ENCODE measurements at places on chromosomes 3 and 15. TPM values are rescaled to one million over a fixed set of nuclear protein-coding genes. Genes with fewer than 3 reads are reported as not detected.

DNA sequence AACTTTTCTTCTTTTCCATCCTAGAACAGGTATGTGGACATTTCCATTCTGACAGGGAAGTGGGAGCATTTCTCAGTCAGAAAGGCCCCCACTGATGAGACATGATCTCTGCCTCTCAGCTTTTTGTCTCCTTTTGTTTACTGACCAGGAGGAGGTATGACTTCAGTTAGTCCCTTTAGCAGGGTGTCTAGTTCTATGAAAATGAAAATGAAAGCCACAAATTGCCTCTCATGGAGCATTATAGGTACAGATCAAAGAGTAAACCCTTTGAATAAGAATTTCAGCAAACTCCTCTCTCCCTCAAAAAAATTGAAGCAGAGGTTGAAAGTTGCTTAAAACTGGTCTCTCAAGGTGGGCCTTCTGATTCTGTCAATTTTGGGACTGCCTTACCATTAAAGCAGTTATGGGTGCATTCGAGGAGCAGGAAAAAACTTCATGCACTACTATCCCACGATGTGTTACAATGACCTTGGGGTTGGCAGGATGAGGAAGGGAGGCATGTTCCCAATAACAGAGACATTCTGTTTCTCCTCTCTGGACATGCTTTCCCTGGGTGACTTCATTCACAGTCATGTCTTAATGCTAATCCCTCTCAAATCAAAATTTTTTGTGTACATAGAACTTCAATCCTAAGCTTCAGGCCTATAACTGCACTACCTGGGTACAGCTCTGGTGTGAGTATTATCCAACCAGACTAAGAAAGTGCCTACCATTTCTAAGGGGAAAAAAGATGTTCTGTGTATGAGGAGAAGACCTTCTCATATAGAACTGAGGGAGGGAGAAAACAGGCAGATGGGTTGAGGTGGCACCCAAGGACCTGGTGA is 50.6 kb upstream of the TBC1D23 start:
- DNase-seq = no peak

The RTP3 gene
- total RNA-seq = not detected

DNA sequence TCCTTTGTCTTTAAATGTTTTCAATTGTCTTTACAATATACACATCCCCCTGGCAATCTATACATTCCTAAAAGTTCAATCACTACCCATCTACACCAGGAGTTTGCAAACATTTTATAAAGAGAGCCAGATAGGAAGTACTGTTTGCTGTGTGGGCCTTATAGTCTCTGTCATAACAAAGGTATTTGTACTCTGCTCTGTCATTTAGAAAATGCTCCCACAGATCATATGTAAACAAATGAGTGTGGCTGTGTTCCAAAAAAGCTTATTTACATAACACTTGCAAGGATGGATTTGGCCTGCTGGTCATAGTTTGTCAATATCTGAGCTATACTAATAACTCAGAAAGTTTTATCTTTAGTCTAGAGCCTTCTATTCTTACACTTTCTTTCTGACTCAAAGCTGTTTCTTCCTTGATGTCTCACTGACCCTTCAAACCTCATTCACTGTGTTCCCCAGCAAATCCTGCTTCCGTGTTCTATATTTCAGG is 511.9 kb downstream of the GBE1 start:
- no peak for DNase-seq

DNA sequence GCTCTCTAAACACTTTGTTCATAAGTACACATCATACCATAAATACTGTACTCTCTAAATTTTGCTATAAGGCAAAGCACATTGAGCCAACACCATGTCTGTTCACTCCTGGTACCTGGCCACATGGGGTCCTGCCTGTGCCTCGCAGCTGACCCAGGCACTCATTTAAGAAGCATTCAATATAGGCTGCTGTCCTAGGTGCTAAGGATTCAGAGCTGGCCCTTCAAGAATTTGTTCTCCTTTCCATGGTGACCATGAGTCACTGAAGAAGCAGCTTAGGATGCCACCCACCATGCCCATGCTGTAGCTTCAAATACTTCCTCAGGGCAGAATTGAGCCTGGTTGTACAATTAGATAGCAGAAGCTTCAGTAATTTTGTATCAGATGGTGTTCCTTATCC is 119.2 kb upstream of the ZBED2 start:
- no peak for DNase-seq

- no peak for DNase-seq
Measured at GRCh38 chr15:38894243-38894948, 329.8 kb upstream of the RASGRP1 start.

GRCh38 chr3:182936918-182937285 is 43.4 kb downstream of the DCUN1D1 start:
- no peak for DNase-seq

GRCh38 chr3:192494174-192494573 is 233.2 kb downstream of the FGF12 start:
- no peak for DNase-seq

DNA sequence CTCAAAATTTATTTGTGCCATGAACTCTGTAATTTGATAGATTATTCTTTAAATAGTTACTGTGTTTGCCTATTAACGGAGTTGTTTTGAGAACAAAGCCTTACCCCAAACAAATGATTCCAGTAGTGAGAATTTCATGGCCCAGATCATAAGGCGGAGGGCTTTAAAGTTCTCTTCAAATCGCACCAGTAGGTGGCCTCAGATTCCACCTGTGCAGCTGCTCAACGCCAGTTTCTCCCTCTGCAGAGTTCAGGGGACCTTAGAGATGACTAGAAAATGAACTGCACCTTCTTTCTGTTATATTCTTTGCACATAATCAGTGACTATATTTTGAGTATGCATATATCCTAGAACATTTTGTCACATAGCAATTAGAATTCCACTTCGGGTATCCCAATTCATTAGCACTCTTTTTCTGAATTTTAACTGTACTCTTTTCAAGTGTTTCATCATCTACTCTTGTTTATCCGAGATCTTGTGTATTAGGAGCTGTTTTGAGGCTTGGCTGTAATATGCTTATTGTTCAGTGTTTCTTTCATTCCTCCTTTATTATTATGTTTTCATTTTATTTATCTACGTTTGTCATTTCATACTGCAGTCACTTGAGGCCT is 232.6 kb upstream of the CHRM5 start:
- no peak for DNase-seq

- no peak for DNase-seq
Measured at GRCh38 chr3:171646357-171647133, 163.7 kb downstream of the PLD1 start.

GRCh38 chr3:123778525-123778924 is 105.6 kb downstream of the MYLK start:
- DNase-seq = no peak

GRCh38 chr3:56398659-56399058 is 69.6 kb downstream of the ERC2 start:
- no peak for DNase-seq

The CACNA1D gene
- 2.4 TPM for total RNA-seq

The EIF1B gene
- 194 TPM for total RNA-seq

DNA sequence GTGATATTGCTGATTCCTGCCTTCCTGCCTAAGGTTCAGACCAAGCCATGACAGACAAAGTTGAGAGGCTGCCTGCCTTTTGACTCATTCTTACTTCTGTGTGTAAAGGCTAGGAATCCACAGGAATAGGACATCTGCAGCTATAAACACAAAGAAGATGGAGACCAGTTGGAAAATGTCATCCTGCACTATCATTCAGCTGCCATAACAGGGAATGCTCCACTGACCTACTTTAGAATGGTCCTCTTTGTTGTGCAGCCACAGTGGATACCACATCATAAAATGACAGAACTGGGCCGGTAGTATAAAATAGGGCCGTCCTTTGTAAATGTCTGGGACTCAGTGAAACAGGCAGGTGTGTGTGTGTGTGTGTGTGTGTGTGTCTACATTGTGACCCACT is 75.1 kb downstream of the STAC start:
- DNase-seq = no peak

The PLS1 gene
- 1.5 TPM for total RNA-seq

GRCh38 chr3:9500108-9501050 is 53.2 kb downstream of the LHFPL4 start:
- peak; percentile 65 for DNase-seq

The ROBO1 gene
- 13.6 TPM for total RNA-seq

The UBA3 gene
- 56.8 TPM for total RNA-seq

GRCh38 chr3:164407111-164407510 is 671.2 kb downstream of the SI start:
- DNase-seq = no peak

The ZNF502 gene
- total RNA-seq = 4.4 TPM

- no peak for DNase-seq
Measured at GRCh38 chr3:43294975-43295374, 8.6 kb downstream of the SNRK start.

DNA sequence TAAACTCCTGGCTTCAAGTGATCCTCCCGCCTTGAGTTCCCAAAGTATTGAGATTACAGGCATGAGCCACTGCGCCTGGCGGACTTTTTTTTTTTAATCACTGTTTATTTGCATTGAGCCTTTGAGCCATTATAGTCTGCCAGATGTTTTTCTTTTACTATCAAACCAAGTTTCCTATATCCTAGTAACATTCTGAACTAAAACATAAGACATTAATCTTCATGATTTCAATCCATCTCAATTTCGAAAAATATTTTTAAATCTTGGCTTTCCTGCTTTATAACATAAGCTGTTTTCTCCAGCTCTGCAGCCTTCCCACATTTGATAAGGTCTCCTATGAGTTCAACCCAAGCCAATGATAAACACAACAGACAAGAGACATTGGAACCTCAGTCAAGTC is 75.4 kb downstream of the UMPS start:
- DNase-seq = no peak

GRCh38 chr3:184543256-184543655 is 18.3 kb upstream of the EPHB3 start:
- DNase-seq = no peak

GRCh38 chr15:79964232-79964805 is 6.7 kb downstream of the BCL2A1 start:
- DNase-seq = no peak

DNA sequence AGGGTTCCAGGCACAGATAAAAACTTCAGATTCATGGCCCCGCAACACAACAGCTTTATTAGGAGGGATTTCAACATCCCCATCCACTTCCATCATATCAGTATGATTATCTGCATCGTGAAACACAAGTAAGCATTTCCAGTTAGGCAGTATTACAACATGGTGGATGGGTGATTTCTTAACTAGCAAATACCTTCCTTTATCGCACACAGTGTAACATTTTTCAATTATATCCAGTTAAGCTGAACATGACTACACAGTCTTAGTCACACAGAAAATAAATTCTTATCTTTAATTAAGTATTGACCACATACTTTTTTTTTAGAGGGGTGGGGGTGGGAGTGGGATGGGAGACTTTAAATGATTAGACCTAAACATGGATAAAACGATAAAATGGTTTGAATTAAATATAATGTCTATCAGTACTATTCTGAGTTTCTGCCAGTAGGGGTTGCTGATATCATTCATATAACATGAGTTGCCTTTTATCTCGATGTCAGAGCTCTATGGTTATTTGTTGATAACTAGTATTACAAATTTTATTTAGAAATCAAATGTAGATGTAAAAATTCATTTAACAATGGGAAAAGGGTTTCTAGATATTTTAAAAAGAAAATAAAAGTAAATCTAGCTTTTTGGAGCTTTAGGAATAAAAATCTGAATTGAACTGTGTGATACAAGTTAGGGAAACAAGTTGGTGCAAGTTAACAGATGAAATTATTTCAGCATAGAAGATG is 146.6 kb downstream of the TBL1XR1 start:
- no peak for DNase-seq

The ASTE1 gene
- total RNA-seq = 3.6 TPM

DNA sequence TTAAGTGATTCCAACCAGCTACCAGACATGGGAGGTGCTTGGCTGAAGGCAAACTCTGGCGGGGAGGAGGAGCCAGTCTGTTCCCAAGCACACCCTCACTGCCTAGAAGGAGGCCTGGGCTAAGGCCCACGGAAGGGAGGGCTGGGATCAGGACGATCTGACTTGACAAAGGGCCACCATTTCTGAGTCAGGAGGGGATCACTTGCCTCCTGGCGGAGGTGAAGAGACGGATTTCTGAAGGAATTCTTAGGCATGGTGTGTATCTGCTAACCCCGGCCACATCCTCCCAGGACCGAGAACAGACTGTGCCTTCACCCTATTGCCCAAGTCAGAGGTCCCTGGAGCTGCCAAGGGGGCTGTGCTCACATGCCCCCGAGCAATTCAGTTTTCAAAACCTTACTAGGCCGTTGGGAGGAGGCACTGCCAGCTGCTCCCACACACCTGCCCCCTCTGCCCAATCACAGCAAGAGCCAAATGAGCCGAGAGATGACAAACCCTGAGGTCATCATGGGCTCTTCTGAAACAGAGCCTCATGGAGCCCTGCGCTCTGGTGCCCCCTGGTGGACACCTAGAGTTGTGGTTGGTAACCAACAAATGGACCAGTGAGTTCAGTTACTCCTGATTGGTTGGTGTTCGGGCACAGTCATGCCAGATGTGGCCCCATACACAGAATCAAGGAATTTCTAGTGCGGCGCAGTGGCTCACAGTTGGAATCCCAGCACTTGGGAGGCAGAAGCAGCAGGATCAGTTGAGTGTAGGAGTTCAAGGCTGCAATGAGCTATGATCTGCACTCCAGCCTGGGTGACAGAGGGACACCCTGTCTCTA is 6.5 kb upstream of the TNK2 start:
- peak; percentile 95 for DNase-seq

The GABRR3 gene
- total RNA-seq = not detected

The SEMA6D gene
- total RNA-seq = 12.5 TPM

GRCh38 chr15:88899251-88899650 is 3.9 kb upstream of the HAPLN3 start:
- no peak for DNase-seq

The MCF2L2 gene
- total RNA-seq = 0.34 TPM

DNA sequence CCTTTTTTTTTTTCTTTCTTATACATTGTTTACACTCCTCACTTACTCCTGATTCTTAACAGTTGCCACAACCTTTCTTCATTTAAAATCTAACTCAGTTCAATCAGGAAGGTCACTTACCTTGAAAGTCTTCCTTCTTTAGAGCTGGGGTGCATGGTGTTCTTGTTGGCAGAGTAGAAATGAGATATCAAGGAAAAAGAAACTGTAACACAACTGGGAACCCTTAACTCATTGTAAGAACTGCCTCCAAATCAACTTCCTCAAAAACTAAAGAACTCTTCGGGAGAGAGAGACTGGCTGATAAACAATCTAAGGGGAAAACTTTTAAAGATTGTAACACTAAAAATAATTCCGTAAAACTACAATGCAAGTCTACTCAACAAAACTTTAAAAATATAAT is 1.4 kb upstream of the APPL1 start:
- no peak for DNase-seq

- no peak for DNase-seq
Measured at GRCh38 chr15:70533931-70534742, 229.2 kb downstream of the UACA start.

GRCh38 chr3:126009181-126009580 is 40.2 kb downstream of the ROPN1B start:
- no peak for DNase-seq

DNA sequence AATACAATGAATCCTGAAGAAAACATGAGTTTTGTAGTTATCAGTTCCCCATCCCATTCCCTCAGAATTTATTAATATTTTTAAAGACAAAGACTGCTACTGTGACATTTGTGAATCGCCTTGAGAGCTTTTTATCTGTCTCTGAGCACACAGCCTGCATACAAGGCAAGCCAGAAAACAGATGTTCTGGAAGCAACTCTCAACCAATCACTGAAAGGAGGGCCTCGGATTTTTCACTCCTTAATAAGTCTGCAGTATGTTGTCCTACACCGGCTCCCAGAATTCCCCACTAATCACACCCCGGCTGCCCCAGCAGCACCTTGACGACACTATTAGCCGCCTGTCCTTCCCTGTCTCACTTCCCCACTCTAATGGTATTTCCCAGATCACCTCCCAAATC is 138.5 kb downstream of the ZNF621 start:
- DNase-seq = no peak

The IL5RA gene
- total RNA-seq = 2.3 TPM

Measured in left cardiac atrium (tissue), 4 donors.